NCI-H82 (cell line): ENCODE measurements at places on chromosomes 5 and 9.

DNA sequence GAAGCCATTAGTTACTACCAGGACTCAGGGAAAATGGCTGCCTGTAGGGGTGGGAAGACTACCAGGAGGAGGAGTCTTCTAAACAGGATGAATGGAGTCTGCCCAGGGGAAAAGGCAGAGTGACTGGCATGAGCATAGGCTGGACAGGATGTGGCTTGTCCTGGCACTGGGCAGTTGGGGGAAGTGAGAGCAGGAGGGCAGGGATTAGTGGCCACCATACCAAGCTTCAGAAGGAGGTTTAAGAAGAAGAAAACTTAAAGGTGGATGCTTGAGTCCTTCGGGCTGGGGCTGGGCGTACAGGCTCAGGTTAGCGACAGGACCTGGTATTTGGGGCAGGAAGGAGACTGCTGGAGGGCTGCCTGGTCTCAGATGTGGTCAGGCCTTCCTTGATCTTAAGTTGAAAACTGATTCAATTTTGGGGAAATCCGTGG lies 5.0 kb upstream of the NSD1 start:
- no peak for DNase-seq

DNA sequence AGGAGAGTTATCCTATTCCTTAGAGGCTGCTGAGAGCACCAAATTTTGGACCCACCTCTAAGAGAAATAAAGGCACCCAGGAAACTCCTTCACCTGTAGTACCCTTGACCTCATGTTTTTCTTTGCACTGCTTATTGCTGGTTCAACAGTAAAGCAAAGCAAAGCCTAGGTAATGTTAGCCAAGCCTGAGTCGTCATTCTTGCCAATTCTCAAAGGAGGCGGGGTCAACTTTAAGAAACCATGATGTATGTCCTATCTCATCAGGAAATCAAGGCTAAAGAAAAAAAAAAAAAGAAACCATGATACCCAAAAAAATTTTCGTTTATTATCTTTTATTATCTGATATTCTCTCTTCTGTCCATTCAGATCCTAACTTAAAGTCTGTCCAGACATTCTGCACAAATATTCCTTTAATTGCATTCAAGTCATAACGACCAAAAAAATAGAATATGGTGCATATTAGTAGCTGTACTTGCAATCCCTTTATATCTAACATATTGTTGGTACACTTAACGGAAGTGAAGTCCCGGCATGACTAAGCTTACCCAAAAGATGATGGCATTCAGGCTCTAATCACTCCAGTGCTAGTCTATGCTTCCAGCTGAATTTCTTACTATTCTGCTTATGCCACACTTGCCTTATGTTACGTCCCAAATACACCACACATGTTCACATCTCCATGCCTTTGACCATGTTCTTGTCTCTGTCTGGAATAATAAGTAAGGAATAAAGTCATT lies 1.8 kb downstream of the AUH start:
- DNase-seq = no peak

DNA sequence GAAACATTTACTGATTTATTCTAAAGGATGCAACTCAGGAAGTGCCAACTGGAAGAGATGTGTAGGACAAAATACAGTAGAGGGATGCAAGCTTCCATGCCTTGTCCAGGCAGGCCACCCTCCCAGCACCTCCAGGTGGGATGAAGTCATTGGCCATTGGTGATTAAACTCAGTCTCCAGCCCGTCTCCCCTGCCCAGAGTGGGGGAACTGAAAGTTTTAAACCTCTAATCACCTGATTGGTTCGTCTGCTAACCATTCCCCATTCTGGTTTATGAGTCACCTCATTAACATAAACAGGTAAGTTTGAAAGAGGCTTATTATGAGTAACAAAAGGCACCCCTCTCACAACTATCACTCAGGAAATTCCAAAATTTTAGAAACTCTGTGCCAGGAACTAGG lies 8.1 kb downstream of the TNFAIP8 start:
- DNase-seq = no peak

DNA sequence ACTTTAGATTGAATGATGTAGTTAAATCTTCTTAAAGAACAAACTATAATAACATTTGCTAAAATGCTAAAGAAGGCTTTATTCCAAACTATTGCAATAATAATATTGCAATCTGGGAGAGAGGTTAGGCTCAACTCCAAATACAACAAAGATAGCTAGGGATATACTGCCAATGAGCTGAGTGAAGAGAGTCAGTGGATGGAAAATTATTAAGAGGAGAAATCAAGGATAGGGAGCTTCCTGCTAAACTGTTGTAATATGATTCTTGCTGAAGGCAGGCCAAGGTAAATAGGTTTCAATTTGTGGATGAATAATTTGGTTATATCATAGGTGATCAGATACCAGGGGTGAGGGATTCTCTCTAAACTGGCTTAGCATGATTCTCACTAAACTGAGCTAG lies 1651.5 kb downstream of the EFNA5 start:
- no peak for DNase-seq

DNA sequence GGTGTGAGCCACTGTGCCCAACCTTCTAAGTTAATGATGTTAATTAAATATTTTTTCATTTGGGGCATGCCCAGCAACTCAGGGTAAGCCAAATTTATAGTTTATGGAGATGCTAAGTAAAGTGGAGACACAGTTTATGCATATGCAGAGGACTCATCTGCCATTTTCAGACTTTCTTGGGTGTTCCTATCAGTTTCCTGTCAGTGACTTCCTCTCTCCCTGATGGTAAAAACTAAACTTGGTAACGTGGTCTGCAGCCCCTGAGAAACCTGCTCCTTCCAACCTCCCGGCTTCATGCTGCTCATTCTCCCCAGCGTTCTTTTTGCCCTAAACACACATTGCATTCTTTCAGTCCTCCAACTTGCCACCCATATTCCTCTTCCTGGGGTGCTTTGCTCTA lies 48.4 kb upstream of the TUT7 start:
- no peak for DNase-seq

GRCh38 chr9:98625728-98626127 lies 83.0 kb downstream of the GABBR2 start:
- DNase-seq = no peak

- no peak for DNase-seq
Observed at GRCh38 chr5:172953776-172954675, 5.2 kb upstream of the RPL26L1 start.

- DNase-seq = no peak
Observed at GRCh38 chr5:41527201-41527779, 16.9 kb upstream of the PLCXD3 start.

GRCh38 chr5:9439531-9440292 lies 106.2 kb downstream of the SEMA5A start:
- DNase-seq = no peak

- no peak for DNase-seq
Observed at GRCh38 chr9:134942011-134942787, 24.5 kb upstream of the FCN1 start.

DNA sequence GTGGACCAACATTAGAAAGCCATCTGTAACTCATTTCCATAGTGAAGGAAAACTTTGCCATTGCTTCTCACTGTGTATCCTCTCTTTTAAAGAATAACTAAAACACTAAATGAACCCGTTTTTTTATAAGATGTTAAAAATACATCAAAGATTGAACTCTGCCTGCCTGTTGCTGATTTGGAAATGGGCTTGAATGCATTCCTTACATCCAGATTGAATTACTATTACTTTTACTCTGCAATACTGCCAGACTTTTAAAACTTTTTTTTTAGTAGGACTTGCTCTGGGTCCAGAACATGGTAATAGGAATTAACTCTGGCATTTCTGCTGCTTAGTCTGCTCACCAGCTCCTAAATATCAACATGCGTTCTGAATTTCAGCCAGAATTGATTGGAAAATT lies 176.8 kb upstream of the PAPPA start:
- no peak for DNase-seq

- DNase-seq = no peak
Observed at GRCh38 chr5:170736966-170737365, 46.6 kb upstream of the GABRP start.

- peak; percentile 41 for DNase-seq
Observed at GRCh38 chr5:65141493-65141892, 340.2 kb downstream of the ADAMTS6 start.

GRCh38 chr5:103254921-103255320 lies 3.6 kb upstream of the MACIR start:
- DNase-seq = no peak

DNA sequence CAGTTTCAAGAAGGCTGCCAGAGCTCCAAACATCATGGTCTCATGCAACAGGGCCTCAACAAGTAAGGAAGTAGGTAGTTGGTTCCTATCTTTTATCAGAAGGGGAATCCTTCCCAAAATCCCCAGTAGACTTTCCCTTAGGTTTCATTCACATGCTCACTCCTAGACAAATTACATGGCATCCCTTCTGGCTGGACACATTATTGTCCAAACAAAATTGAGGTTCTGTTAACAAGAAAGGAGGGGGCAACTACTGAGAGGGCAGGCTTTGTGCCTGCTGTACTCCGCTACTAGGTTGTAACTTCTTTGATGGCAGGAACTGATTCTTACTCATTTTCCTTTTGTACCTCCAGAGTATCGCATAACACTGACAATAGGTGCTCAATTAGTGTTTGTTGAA lies 56.0 kb upstream of the OSMR start:
- no peak for DNase-seq

GRCh38 chr9:34610434-34611206 lies 1.3 kb downstream of the RPP25L start:
- no peak for DNase-seq

- no peak for DNase-seq
Observed at GRCh38 chr5:143207563-143208364, 195.7 kb downstream of the NR3C1 start.

GRCh38 chr5:102532123-102532522 lies 33.3 kb upstream of the SLCO6A1 start:
- no peak for DNase-seq

DNA sequence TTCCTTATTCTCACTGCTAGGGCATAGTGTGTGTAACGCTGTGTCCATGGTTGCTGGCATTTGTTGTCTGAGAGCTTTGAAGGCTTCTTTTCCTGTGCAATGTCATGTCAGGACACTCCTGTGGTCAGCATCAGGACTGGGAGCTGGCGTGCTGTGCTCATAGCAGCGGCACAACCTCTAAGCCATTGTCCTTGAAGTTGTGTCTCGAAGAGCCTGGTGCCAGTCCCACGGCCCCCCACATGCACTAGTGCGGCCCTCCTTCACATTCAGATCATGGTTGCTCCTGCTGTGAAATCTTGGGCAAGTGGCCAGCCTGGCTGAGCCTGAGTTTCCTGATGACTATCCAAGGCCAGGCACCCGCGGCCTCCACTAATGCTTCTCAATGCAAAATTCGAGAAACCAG lies 32.4 kb downstream of the PDZD2 start:
- no peak for DNase-seq

GRCh38 chr5:172939611-172940267 lies 19.5 kb upstream of the RPL26L1 start:
- DNase-seq = peak; percentile 85

- no peak for DNase-seq
Observed at GRCh38 chr9:13911473-13911872, 402.5 kb downstream of the NFIB start.

GRCh38 chr9:30815585-30815984 lies 1568.9 kb upstream of the ACO1 start:
- DNase-seq = no peak

- DNase-seq = no peak
Observed at GRCh38 chr5:124643336-124643735, 103.1 kb downstream of the ZNF608 start.

GRCh38 chr9:121735793-121736770 lies 84.6 kb downstream of the DAB2IP start:
- DNase-seq = no peak

- DNase-seq = no peak
Observed at GRCh38 chr5:13378091-13378490, 566.4 kb downstream of the DNAH5 start.

DNA sequence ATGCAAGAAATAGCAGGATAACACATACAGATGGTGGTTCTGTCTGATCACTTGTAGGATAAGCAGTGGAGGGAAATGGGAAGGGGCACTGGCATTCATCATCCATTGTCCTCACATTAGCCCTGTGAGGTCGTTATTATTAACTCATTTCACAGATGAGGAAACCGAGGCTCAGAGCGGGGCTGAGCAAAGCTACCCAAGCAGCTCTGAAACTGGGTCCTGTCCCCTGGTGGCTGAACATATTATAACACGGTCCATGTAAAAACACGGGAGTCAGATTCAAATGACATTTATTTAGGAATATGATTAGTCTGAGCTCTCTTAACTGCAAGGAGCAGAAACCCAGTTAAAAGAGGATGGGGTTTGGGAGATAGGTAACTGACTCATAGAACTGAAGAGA lies 43.1 kb downstream of the HRH2 start:
- DNase-seq = peak; percentile 7

- DNase-seq = no peak
Observed at GRCh38 chr5:113034182-113034773, 57.7 kb downstream of the DCP2 start.
